Foreskin fibroblast (primary cell): ENCODE measurements at places on chromosomes 6 and 20.
A peak's percentile ranks its signal among the peaks of the same experiment; 100 is the strongest.

DNA sequence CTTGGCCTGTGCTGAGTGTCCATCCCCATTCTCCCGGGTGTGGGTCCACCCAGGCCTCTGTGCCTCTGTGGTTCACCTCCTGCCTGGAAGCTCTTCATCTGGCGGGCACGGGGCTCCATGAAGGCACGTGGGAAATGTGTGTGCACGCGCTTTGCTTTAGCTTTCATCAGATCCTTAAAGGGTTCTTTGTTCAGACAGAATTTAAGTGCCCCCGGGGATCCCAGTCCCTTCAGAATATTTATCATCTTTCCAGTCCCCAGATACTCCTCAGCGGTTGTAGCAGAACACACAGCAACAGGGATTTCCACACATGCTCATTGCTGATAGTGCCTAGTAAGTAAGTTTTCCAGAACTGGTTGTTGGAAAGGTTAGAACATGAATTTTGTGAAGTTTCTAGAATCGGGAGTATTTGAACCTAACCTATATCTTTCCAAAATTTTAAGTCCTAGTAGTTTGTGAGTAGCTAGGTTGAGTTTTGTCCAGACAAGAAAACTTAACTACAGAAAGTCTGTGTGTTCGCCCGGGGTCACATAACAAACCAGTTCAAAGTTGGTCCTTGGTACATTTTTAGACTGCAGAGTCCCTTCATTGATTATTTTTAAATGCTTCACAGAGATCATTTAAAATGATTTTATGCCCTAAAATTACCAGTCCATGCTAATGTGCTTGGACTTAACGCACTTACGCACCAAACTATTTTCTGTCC lies 67.7 kb downstream of the RPP40 start:
- no peak for DNase-seq

DNA sequence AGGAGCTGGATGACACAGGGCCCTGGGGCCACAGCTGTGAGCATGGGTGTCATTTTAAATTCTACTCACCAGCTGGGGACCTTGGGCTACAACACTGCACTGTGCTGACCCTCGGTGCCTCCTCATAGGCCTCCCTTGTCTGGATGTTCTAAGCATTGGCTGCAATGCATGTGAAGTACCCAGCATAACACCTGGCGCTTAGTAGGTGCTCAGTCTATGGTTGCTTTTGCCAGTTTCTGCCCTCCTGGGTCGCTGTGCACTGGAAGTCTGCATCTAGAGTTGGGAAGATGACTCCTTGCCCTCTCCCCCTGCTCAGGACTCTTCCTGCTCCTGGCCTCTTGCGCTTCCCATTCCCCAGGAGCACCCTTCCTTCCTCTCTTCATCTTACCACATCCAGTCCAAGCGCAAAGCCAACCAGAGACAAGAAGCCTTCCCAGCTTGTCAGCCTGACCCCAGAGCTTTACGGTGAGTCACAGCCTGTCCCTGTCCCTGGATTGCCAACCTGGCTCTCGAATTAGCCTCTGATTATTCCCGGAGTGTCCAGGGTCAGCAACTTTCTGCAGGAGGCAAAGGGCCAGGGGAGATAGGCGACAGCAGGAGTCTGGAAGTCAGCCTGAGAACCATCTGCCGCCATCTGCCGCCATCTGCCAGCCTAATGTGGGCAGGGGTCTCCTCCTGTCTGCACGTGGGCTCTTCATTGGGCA lies 8.8 kb downstream of the SLC13A3 start:
- DNase-seq, result no peak

GRCh38 chr20:10428008-10428407 lies 6.0 kb downstream of the MKKS start:
- no peak for DNase-seq

DNA sequence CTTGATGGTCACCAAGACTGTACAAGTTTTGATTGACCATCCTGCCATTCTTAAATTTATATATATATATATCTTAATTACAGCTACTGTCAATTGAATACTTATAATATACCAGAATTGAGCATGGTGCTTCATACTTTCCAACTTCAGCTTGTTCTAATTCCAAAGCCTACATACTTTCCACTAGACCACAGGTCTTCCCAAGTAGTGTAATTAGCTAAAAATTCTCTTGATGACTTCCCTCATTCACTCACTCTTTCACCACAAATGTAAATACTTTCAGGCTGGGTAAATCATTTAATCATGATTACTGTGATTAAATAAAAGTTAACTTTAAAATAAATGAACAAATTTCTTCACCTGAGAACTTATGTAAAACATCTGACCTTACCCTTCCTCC lies 3.4 kb downstream of the ASF1A start:
- no peak for DNase-seq

DNA sequence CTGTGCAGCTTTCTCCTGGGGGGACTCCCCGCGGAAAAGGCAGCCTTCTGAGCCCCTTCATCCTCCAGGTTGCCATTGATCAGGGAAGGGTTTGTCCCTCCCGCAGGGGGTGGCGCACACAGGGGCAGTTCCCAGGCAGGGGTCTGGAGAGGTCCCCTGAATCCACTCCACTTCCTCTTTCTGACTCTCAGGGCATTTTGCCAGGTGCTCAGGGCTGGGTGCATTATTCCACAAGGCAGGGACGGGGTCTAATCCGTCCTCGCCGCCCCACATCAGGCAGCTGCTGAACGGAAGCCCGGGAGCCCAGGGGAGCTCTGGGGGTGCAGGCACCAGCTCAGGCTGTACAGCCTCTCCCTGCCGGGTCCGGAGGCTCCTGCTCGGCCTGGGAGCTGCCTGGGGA lies 180.9 kb downstream of the TTLL2 start:
- DNase-seq, result no peak

DNA sequence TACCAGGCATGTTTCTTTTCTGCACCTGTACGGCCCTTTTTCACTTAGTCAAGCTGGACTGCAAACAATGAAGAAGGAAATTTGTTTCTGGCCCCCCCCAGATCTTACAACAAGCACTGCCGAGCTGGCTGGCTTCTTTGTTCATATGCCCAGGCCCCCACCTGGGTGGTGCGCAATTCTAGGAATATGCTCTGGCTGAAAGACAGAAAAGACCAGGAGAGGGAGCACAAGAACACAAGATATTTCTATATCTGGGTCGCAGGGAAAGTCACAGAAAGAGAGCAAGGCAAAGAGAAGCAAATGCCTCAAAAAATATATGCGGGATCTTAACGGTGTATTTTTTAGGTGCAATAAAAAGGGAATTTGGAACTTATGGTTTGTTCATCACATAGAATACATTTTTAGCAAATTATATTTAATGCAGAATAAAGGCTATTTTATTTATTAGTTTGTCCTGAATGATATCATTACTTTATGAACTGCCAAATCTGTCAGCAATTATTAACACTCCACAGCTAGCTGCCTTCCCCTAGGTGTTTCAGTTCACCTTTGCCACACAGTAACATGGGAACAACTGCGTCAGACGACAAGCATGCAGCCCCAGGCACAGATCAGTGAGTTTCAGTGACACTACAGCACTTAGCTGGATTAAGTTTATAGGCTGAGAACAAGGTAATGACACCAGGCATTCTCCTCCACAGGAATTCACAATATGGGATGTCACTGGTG lies 76.5 kb downstream of the GJA10 start:
- DNase-seq, result peak; percentile 29

- DNase-seq, result no peak
These were observed 148.0 kb downstream of the EPM2A start for GRCh38 chr6:145587334-145587733.

DNA sequence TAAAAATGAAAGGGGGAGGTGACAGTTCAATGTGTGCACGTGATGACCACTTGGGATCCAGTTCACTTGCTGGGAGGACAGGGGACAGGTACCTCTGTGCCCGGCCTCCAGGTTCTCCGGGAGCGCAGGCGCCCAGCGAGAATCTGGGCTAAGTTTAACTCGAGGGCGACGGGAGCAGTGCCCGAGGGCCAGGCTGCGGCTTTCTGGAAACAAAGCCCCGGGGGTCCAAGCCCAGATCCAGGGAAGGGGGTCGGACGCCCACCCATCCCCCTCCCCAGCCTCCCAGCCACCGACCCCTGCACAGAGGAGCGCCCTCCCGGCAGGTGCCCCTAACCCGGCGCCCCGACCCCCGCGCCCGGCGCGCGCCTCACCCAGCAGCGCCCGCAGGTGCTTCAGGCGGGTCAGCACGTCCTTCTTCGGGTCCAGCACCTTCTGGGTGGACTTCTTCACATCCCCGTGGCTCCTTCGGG lies 405 bp downstream of the RALGAPA2 start:
- peak; percentile 10 for DNase-seq

- no peak for DNase-seq
These were observed 14.9 kb downstream of the FGD2 start for GRCh38 chr6:37020381-37020780.

DNA sequence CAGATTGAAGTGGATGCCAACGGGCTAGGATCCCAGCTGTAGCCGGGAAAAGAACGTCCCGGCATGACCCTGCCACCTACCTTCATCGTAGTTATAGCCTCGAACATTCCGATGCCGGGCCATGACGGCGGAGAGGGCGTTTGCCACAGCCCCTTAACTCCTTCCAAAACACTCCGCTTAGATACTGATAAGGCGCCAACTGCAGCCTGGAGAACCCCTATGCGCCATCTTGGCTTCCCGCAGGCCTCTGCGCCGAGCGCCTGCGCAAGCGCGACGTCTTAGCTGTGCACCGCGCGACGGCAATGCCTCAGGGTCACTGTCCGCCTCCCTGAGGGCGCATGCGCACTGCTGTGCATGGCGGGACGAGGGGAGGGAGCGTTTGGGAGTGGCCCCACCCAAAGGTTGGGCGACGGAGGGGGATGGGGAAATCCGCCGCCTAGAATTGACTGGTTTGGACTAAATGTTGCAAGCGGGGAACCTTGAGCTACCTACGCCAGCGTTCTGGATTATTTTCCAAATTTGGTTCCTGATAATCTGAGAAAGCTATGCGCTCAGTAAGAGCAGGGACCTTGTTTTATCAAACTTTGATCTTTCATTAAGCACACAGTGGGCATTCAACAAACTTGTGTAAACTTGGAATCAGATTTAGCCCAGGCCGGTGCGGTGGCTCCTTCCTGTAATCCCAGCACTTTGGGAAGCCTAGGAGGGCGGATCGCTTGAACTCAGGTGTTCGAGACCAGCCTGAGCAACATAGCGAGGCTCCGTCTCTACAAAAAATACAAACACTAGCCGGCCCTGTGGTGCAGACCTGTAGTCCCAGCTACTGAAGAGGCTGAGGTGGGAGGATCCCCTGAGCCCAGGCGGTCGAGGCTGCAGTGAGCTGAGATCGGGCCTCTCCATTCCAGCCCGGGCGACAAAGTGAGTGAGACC lies at the start of gene HBS1L:
Gene HBS1L, minus strand, starts transcription at position 254 of the 930 bp plus-strand sequence. Its CDS starts 131 bp downstream, at position 123.
- peak; percentile 98 for DNase-seq

- peak; percentile 55 for DNase-seq
These were observed 67.2 kb upstream of the KIF25 start for GRCh38 chr6:167930295-167930694.

DNA sequence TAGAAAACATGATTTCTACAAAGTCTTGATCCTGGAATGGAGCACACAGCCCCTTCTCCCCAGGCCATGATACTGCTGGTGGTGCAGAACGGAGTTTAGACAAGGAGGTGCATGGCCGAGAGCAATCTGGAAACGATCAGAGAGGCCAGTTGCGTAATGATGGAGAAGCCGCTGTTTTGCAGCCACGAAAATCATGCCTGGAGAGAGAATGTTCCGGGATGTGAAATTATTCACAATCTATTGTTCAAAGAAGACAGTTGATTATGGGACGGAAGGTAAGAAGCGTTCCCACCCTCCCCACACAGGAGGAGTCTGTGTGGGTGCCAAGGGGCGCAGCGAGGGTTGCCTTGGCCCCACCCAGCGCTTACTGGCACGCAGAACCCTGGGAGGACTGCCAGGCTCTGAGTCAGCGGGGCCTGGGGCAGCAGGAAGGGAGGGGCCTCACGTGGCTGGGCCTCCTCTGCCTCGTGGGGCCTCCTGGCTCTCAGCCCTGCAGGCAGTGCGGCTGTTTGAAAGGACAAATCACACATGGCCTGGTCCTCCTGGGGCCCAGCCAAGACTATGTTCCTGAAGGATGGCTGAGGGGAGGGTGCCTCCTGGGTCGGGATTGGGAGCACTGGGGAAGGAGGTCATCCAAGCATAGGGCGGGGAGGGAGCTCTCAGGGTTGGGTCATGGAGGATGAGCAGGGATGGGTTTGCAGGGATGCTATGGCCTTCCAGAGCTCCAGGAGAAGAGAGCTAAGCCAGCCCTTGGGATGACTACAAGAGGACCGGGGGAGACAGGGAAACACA lies 8.7 kb upstream of the AP5S1 start:
- DNase-seq, result peak; percentile 100

- DNase-seq, result no peak
These were observed 16.6 kb downstream of the NUDT3 start for GRCh38 chr6:34375833-34376232.

- DNase-seq, result no peak
These were observed 533.7 kb downstream of the DOK5 start for GRCh38 chr20:55009066-55009465.

GRCh38 chr6:72412709-72413044 lies 209.2 kb upstream of the KCNQ5 start:
- DNase-seq, result no peak

- DNase-seq, result no peak
These were observed 70.7 kb upstream of the TAB2 start for GRCh38 chr6:149246691-149247384.

DNA sequence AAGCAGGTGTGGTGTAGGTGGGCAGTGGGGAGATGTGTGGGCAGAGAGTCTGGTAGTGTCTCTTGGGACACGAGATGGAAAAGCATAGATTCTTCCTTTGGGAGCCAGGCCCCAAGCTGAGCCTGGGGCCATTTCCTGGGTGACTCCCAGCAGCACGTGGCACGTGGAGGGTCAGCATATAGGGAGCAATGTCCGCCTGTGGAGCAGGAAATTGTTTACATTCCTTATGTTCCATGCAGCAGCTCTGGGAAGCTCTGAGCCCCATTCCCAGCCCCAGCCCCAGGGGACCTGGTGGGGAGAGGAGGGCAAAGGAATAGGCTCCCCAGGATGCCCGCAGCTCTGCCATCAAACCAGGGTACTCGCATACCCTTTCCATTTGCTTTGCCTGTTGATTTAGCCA lies 57.6 kb downstream of the DAAM2 start:
- DNase-seq, result peak; percentile 27

GRCh38 chr20:33667245-33667675 lies 517 bp downstream of the ACTL10 start:
- no peak for DNase-seq
